ENCODE measurements at places on chromosomes 1 and 21.

DNA sequence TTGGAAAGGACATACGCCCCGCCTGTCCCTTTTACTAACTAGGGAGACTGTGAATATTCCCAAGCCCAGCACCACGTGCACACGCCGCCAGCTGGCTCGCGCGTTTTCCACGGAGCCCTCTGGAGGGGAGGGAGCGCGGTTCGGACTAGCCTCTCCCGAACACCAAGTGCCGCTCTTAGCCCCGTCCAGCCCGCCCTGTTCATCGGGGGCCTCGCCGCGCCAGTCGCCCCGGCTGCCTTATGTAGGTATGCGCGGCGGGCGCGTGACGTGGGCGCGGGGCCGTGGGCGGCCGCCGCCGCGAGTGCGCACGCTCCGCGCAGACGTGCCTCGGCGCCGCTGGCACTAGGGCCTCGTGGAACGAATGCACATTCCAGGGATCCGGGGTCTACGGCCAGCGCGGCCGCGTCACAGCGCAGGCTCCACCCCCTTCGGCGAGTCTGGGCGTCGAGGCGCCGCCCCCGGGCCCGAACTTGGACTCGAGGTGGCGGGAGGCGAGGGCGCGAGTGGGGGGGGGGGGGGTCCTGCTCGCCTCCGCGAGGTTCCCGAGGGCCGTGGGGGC is 767 bp upstream of the IRF2BP2 start:
- DNase-seq = peak; percentile 75

GRCh38 chr1:7313826-7314225 is 457.3 kb upstream of the VAMP3 start:
- DNase-seq = no peak

DNA sequence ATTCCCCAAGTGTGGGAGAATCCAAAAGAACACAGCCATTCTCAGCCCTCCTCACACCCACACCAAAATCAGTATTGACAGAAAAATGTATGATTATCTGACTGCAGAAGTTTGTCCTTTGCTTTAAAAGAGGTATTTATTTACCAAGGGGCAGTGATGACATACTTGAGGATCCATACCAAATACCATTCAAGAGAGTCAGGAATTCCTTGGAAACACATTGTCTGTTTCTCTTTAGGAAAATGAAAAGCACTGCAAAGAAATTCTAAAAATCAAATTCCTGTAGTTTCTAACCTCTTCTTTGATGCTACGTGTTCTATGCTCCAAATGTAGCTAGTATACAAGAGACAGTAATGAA is 509.6 kb upstream of the CXADR start:
- no peak for DNase-seq

GRCh38 chr1:36990928-36991327 is 43.4 kb downstream of the GRIK3 start:
- no peak for DNase-seq

DNA sequence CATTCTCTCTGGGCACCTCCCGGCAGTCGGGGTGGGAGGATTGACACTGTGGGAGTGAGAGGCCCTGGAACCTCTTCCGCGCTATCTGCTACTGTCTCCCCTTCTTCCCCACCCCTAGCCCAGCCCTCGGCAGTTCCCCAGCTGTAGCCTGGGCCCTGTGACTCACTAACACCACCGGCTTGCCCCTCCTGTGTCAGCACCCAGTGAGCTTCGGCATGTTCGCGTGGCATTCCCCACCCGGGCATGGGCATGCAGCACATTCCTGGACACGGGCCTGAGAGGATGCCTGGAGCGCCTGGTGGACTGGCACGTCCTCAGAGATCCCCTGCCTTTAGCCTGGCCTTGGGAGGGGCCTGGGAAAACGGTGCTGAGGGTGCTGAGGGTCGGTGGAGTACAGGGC is 1.3 kb downstream of the CDK18 start:
- DNase-seq = no peak

- DNase-seq = no peak
These were observed 317.6 kb downstream of the BACH1 start for GRCh38 chr21:29616209-29616751.

DNA sequence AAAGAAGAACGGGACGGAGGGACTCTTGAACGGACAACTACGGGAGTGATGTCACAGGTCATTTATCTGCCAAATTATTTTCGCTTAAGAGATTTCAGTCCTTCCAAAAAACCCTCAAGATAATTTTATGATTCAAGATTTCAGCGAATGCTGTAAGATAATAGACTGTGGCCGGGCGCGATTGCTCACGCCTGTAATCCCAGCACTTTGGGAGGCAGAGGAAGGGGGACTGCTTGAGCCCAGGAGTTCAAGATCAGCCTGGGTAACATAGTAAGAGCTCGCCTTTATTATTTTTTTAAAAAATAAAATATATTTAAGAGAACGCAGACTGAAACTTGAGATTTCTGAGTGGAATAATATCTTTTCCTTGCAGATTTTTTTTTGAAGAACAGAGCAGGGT is 609 bp downstream of the RWDD2B start:
- DNase-seq = no peak

DNA sequence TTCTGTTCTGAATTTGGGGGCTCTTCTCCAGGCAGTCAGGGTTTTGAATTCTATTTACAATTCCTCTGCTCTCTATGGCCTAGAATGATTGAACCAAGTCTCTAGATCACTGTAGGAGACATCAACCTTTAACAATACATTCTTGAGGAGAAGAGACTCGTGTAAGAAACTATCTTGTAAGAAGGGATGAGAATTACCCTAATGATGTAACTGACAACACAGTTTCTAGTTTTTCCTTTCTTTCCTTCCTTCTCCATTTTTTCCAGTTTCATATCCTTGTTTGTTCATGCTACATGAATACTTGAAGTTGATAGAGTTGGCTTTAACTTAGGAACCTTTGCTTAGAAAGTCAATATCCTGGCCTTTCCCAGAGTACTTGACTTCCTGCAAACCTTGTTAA is 1.3 kb upstream of the ATP1A1 start:
- no peak for DNase-seq

DNA sequence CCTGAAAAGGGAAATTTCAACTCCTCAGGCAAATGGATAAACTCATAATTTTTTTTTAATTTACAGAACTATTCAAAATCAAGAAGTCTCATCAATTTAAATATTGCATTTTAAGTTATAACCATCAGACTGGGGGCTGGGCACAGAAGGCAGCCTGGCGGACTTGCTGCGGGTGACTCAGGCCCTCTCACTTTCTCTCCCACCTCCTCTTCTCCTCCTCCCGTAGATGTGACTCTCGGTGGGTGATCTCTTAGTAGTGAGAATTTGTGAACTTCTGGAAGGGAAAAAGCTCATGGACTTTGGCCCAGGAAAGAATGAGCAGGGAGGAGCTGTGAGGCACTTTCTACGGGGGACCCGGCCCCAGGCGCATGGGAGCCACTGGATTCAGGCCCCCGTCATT is 32.9 kb downstream of the CLIC6 start:
- DNase-seq = no peak

DNA sequence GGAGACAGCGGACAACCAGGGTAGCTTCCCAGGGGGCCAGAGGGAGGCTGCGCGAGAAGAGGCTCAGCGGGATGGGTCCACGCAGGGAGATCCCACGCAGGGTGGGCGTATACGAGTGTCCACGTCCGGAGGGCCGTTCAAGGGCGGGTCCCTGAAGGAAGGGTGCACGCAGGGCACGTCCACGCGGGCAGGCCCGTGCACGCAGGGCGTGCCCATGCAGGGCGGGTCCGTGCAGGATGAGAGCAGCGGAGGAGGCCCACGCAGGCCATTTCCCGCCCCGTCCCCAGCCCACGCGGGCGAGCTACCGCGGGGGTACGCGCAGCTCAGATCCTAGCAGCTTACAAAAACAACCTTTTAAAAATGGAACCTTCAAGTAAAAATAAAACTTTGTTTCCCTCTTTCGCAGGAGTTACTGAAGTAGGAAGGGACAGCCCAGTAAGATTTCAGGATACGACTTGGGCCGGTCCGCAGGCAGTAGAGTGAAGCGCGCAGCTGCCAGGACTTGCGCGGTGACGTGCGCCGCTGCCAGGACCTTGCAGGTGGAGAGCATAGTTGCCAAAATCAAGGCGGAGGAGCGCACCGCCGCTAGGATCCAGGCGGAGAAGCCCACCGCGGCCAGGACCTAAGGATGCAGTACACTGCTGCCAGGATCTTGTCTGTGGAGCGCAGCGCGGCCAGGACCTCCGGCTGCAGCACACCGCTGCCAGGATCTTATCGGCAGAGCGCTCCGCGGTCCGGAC is 416 bp upstream of the RNF187 start:
- DNase-seq = peak; percentile 71

- DNase-seq = no peak
These were observed 9.4 kb downstream of the EPHA2 start for GRCh38 chr1:16146279-16147155.

- DNase-seq = no peak
These were observed 671 bp upstream of the PYGO2 start for GRCh38 chr1:154962156-154962749.

- no peak for DNase-seq
These were observed 207.1 kb upstream of the ZC3H12A start for GRCh38 chr1:37267111-37267835.

DNA sequence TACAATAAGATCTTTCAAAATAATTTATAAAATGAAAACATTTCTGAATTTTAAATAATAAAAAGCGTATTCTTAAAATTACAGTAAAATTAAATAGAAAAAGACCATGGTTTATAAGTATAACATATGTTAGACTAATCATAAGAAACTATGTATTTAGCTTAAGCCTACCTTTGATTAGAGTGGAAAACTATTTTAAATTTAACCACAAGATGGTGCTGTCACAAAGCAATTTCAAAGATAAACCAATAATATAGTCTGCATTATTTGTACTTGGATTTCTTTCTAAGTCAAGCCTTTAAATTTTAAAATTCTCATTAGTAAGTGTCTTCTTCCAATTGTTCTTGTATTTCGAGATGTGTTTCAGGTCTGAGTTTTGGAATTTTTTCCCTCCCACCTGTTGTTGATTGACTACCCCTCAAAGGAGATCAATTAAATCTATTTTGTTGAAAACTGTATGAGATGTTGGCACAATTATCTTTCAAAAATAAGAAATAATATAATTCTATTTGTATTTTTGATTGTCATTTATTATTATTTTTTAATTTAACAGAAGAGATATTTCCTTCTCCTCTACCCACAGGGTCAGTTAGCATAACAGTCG is 459.8 kb downstream of the KCNT2 start:
- no peak for DNase-seq
